ENCODE measurements at places on chromosomes 5 and 9.

- no peak for DNase-seq
These were observed 76.7 kb downstream of the GRAMD2B start for GRCh38 chr5:126499853-126500342.

GRCh38 chr9:106874652-106875051, 11.7 kb downstream of the ZNF462 start:
- DNase-seq, result no peak

DNA sequence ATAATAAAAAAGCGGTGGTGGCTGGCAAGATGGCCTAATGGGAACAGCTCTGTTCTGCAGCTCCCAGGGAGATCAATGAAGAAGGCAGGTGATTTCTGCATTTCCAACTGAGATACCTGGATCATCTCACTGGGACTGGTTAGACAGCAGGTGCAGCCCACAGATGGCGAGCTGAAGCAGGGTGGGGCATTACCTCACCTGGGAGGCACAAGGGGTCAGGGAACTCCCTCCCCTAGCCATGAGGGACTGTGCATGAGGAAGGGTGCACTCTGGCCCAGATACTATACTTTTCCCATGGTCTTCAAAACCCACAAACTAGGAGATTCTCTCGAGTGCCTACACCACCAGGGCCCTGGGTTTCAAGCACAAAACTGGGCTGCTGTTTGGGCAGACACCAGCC, 45.6 kb upstream of the PTGER4 start:
- DNase-seq, result no peak

GRCh38 chr9:18754537-18754936, 278.5 kb downstream of the SAXO1 start:
- no peak for DNase-seq

- no peak for DNase-seq
These were observed 424.0 kb upstream of the RGMB start for GRCh38 chr5:98349251-98349989.

DNA sequence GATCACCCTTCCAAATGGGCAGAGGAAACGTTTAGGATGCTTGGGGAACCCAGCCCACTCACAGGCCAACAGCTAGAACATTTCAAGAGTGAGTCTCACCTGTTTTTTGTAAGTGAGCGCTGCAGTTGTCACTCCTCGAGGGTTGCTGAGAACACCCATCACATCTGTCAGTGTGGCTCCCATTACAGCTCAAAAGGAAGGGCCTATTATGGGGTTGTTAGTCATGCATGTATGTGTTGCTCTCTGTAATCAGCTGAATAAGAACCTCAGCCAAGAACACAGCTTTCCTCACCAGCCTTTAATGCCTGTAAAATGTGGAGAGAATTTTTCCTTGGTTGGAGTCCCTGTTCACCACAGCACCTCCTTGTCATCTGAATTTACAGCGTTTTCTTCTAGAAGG, 196.3 kb upstream of the KLF4 start:
- no peak for DNase-seq

- DNase-seq, result peak; percentile 4
These were observed 3.4 kb downstream of the CLINT1 start for GRCh38 chr5:157855404-157855994.

- no peak for DNase-seq
These were observed 367.8 kb upstream of the RIOK2 start for GRCh38 chr5:97550818-97551217.

DNA sequence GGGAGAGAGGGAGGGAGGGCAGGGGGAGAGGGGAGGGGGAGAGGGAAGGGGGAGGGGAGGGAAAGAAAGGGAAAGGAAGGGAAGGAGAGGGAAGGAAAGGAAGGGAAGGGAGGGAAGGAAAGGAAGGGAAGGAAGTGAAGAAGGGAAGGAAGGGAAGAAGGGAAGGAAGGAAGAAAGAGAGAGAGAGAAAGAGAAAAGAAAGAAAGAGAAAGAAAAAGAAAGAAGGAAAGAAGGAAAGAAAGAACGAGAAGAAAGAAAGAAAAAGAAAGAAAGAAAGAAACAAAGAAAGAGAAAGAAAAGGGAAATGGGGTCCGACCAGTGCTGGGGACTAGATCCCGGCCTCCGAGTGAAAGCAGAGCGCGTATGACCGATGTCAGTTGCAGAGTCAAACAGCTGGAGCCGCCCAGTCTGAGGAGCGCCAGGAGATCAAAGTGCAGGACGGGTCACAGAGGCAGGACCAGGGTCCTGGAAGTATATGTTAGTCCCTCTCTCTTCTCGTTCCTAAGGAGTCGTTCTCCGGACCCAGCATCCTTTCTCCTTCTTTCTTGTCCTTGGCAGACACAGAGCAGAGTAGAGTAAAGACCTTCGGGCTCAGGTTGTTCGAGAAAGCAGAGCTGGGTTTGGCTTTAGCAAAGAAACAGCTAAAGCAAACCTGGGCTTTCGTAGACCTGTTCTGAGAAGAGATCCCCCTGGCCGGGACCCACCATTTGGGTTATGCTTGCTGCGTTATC, 305.4 kb upstream of the MSX2 start:
- no peak for DNase-seq

DNA sequence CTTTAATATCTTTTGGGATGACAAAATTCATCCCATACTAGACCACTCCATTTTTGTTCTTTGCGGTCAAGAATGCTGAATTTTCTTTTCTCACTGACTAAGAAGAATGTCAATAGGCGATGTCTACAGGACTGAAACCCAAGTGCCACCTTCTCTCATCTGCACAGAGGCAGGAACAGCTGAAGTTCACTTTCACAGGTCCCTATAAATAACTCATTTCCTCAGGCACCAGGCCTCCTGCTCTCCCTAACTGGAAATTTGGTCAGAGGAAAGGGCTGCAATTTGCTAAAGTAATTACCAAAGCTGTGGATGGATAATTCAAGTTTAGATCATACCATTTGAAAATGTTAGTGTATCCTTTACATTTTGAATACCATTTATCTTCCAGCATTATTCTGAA, 142.9 kb downstream of the DIRAS2 start:
- DNase-seq, result no peak

GRCh38 chr9:8390571-8390970, 591.0 kb upstream of the DMAC1 start:
- DNase-seq, result no peak

- peak; percentile 24 for DNase-seq
These were observed at the start of gene CCNJL for GRCh38 chr5:160312134-160312959. Gene CCNJL, minus strand, starts transcription at chr5:160312564. Its CDS starts 641 bp downstream, at chr5:160311923.

DNA sequence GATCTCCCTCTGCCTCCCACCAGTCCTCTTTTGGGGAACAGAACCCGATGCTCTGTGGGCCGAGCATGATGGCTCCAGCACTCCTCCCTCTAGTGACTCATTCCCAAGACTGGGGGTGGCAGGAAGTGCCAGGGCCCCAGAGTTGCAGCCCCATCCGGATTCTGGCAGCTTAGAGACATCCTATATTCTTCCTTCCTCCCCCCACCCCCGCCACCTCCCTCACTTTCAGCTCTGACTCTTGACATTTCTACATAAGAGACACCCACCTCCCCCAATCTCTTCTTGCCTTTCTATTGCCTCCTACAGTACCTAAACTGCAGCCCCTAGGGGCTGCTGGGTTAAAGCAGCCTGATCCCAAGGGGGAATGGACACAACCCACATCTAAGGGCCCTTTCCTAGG, 47.1 kb upstream of the MATR3 start:
- no peak for DNase-seq

DNA sequence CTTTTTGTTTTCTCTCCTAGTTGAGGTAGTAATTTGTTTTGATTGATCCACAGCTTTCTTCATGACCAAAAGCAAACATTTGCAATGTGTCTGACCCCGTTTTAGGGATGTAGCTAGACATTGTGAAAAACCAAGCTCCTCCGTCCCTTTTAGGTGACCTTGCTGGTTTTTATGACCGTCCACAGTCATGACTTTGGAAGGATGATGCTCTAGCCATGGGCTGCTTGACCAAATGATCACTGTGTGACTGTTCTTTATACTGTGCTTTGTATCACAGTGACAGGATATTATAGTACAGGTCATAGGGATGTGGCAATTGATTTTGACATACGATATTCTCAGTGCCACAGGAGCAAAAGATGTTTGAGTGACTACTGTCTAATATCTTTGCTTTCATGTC, 54.4 kb downstream of the KCNN2 start:
- DNase-seq, result no peak

GRCh38 chr5:156031181-156031580, 295.8 kb upstream of the SGCD start:
- DNase-seq, result no peak

DNA sequence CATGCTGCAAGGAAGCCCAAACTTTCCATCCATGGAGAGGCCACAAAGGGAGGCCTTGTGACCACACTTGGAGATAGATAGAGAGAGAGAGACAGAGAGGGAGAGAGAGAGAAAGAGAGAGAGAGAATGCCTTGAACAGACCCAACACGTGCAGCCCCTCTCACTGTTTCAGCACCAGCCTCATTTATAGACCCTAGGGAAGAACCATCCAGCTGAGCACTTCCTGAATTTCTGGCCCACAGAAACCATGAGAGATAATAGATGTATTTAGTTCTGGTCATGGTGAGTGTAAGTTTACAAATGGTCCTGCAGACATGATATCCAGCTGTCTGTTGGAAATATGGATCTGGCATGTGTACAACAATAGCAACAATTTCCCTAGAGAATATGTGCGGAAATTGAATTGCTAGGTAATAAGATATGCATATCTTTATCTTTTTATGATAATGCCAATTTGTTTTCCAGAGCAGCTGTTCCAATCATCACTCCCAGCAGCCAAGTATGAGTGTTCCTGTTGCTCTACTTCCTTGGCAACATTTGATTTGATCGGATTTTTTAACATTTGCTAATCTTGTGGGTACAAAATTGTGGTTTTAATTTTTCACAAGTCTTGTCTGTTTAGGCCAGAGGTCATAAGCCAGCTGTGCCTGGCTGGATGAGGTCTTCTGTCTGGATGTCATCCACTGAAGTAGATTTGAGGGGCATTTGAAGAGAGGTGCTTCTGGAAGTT, 217.3 kb upstream of the IL12B start:
- no peak for DNase-seq

DNA sequence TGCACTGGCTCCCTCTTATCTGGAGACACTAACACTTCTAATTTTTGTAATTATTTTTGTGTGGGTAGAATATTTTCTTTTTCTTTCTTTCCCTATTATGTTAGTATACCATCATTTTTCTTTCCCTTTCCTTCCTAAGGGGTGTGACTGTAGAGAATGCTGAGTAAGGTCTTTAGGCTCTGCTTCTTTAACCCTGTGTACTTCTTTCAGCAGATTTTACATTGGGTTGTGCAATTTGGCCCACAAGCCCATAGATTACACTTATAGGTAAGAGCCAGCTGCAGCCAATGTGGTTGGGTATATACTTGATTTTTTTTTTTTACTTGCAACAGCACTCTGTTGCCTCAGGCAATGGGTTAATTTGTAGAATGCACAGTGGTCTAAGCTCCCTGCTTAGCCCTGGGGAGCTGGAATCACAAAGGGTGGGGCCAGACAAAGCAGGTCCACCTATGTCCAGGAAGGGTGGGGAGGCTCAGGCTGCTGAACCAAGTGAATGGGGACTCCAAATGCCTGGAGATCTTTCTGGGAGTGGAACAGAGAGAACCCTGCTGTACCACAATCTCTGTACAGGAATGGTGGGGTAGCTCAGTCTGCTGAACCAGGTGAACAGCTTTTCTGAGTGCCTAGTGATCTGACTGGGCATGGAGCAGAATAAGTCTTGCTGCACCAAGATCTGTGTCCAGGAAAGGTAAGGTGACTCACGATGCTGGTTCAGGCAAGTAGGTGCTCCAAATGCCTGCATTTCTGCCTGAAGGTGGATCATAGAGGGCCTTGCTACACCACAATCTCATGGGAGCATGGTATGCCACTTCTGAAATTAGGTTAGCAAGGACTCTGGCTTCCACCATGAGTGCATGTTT, 64.9 kb downstream of the SLC25A46 start:
- no peak for DNase-seq

Measured in NCI-H1694 treated with DMSO at 0.1 percent for 48 hours (cell line).